ENCODE measurements at places on chromosomes 2 and 18. TPM values are rescaled to one million over a fixed set of nuclear protein-coding genes. Genes with fewer than 3 reads are reported as not detected.

Gene COPS9
- 103 TPM for polyA plus RNA-seq

Gene DSG2
- polyA plus RNA-seq, result 56.1 TPM

Gene SP3
- polyA plus RNA-seq, result 120 TPM

Gene COL3A1
- 850 TPM for polyA plus RNA-seq

Gene FAP
- 12.9 TPM for polyA plus RNA-seq

Gene CBLN2
- 7.0 TPM for polyA plus RNA-seq

Gene DPYSL5
- polyA plus RNA-seq, result 8.5 TPM

Gene NCKAP5
- polyA plus RNA-seq, result 9.2 TPM

Gene CXCR1
- polyA plus RNA-seq, result not detected

Gene PRR30
- polyA plus RNA-seq, result not detected

Gene RTKN
- polyA plus RNA-seq, result 58.0 TPM

Gene SRSF7
- 279 TPM for polyA plus RNA-seq

Gene PIGN
- 26.5 TPM for polyA plus RNA-seq

Gene MYOM1
- 10.2 TPM for polyA plus RNA-seq

Gene PLEK
- polyA plus RNA-seq, result 7.7 TPM

Gene SH3BP4
- polyA plus RNA-seq, result 42.2 TPM

Gene KIAA2012
- polyA plus RNA-seq, result 0.10 TPM

Gene SLC4A3
- 10.8 TPM for polyA plus RNA-seq

Gene MALL
- 13.4 TPM for polyA plus RNA-seq

Gene NEU4
- polyA plus RNA-seq, result 1.9 TPM

Gene SYT4
- polyA plus RNA-seq, result 0.27 TPM

Gene NEB
- polyA plus RNA-seq, result 22.1 TPM

Gene ZBTB7C
- 12.3 TPM for polyA plus RNA-seq

Gene VWA3B
- polyA plus RNA-seq, result 0.26 TPM

Gene GKN2
- not detected for polyA plus RNA-seq

Gene CERKL
- polyA plus RNA-seq, result 15.7 TPM

Gene FBXO36
- 5.8 TPM for polyA plus RNA-seq

Gene SLC19A3
- 10.1 TPM for polyA plus RNA-seq

Gene RAB17
- polyA plus RNA-seq, result 9.9 TPM

Gene UGT1A8
- polyA plus RNA-seq, result not detected

Gene SLC1A4
- polyA plus RNA-seq, result 7.3 TPM

Gene ERFE
- 8.6 TPM for polyA plus RNA-seq

Gene ZNF892
- 4.5 TPM for polyA plus RNA-seq

Gene RESP18
- polyA plus RNA-seq, result not detected

Gene SLC14A1
- 6.2 TPM for polyA plus RNA-seq

Gene EVA1A
- polyA plus RNA-seq, result 17.6 TPM

Gene REG1B
- not detected for polyA plus RNA-seq

Gene DAPL1
- 32.9 TPM for polyA plus RNA-seq

Gene LMAN2L
- polyA plus RNA-seq, result 49.0 TPM

Gene UGT1A7
- polyA plus RNA-seq, result 0.09 TPM

Gene CRYGC
- not detected for polyA plus RNA-seq

Gene MC5R
- polyA plus RNA-seq, result not detected

Gene HSPD1
- polyA plus RNA-seq, result 602 TPM

Gene NYAP2
- polyA plus RNA-seq, result 0.05 TPM

Gene HTR2B
- polyA plus RNA-seq, result 13.9 TPM

Gene HRH4
- 0.10 TPM for polyA plus RNA-seq

Gene FEZ2
- polyA plus RNA-seq, result 68.6 TPM

Gene MRPL19
- polyA plus RNA-seq, result 63.2 TPM

Gene STPG4
- polyA plus RNA-seq, result not detected

Gene SEMA4F
- polyA plus RNA-seq, result 6.8 TPM

Gene NLRC4
- polyA plus RNA-seq, result 0.92 TPM

Gene LRP2
- 180 TPM for polyA plus RNA-seq
